Activated T-cell treated with anti-CD3 and anti-CD28 coated beads, Interleukin-2, amount 50 U/mL, for 24 hours (primary cell): ENCODE measurements at places on chromosomes 1 and 21.

GRCh38 chr1:198416296-198416695 is 124.2 kb downstream of the ATP6V1G3 start:
- H3K4me1 ChIP-seq, result no peaks in the 10 kb centered on the region
- H3K27me3 ChIP-seq, result peaks cover 8% of the 10 kb centered on the region
- H3K4me3 ChIP-seq, result no peak overlapping the region
- no peak for DNase-seq

GRCh38 chr1:36847761-36848160 is 186.6 kb downstream of the GRIK3 start:
- peaks cover 23% of the 10 kb centered on the region for H3K27me3 ChIP-seq
- H3K27ac ChIP-seq, result no peak overlapping the region
- no peak for DNase-seq
- H3K4me3 ChIP-seq, result no peak overlapping the region
- H3K36me3 ChIP-seq, result no peaks in the 10 kb centered on the region
- H3K4me1 ChIP-seq, result no peaks in the 10 kb centered on the region

DNA sequence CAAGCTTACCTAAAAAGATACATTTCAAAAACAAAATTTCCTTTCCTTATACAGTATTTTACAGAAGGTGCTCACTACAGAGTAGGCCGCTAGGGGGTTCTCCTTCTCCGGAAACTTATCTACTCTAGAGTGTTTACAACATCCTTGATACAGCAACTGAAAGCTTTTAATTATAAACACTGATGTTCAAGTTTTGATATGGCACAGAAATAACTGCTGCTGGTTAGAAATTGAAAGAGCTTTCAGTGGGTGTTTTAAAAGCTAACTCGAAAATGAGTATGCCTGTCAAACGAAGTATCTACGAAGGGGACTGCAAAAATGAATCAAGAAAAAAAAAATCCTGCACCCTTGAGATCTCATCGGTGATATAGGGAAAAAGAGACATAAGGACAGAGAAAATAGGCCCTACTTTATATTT is 1.0 kb downstream of the YOD1 start:
- no peaks in the 10 kb centered on the region for H3K27me3 ChIP-seq
- no peak for DNase-seq
- peaks cover 65% of the 10 kb centered on the region for H3K36me3 ChIP-seq
- peaks cover 76% of the 10 kb centered on the region for H3K4me1 ChIP-seq
- H3K4me3 ChIP-seq, result peak overlapping the region; percentile 99

GRCh38 chr1:30707412-30708360 is 15.7 kb downstream of the MATN1 start:
- H3K4me1 ChIP-seq, result peaks cover 2% of the 10 kb centered on the region
- no peak overlapping the region for H3K4me3 ChIP-seq
- no peak overlapping the region for H3K27ac ChIP-seq

GRCh38 chr1:168146626-168147025 is 9.9 kb upstream of the GPR161 start:
- H3K27ac ChIP-seq, result no peak overlapping the region
- no peaks in the 10 kb centered on the region for H3K36me3 ChIP-seq
- H3K27me3 ChIP-seq, result no peaks in the 10 kb centered on the region
- H3K4me1 ChIP-seq, result peaks cover 12% of the 10 kb centered on the region
- DNase-seq, result no peak

- H3K27me3 ChIP-seq, result no peaks in the 10 kb centered on the region
- peaks cover 68% of the 10 kb centered on the region for H3K4me1 ChIP-seq
- peaks cover 82% of the 10 kb centered on the region for H3K36me3 ChIP-seq
- peak overlapping the region; percentile 98 for H3K4me3 ChIP-seq
These were observed 11.8 kb downstream of the TPM3 start for GRCh38 chr1:154179946-154180687.

- H3K27ac ChIP-seq, result peak overlapping the region; percentile 97
- H3K27me3 ChIP-seq, result no peaks in the 10 kb centered on the region
- H3K36me3 ChIP-seq, result peaks cover 88% of the 10 kb centered on the region
- DNase-seq, result peak; percentile 35
These were observed 5.2 kb downstream of the ITPKB start for GRCh38 chr1:226733876-226734275.

- peaks cover 13% of the 10 kb centered on the region for H3K36me3 ChIP-seq
- no peak for DNase-seq
- no peaks in the 10 kb centered on the region for H3K27me3 ChIP-seq
- H3K4me1 ChIP-seq, result peaks cover 27% of the 10 kb centered on the region
These were observed 4.5 kb downstream of the LIN9 start for GRCh38 chr1:226304291-226304955.

DNA sequence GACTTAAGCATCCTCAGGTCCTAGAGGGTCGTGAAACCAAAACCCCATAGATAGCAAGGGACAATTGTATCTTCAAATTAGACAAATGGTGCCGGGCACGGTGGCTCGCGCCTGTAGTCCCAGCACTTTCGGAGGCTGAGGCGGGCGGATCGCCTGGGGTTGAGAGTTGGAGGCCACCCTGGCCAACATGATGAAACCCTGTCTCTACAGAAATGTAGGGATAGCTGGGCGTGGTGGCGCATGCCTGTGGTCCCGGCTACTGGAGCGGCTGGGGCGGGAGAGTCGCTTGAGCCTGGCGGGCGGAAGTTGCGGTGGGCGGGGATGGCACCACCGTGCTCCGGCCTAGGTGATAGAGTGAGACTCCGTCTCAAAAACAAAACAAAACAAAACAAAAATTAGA is 780.6 kb downstream of the BRINP3 start:
- no peak overlapping the region for H3K4me3 ChIP-seq
- no peaks in the 10 kb centered on the region for H3K27me3 ChIP-seq
- H3K27ac ChIP-seq, result no peak overlapping the region
- H3K4me1 ChIP-seq, result no peaks in the 10 kb centered on the region
- H3K36me3 ChIP-seq, result no peaks in the 10 kb centered on the region

DNA sequence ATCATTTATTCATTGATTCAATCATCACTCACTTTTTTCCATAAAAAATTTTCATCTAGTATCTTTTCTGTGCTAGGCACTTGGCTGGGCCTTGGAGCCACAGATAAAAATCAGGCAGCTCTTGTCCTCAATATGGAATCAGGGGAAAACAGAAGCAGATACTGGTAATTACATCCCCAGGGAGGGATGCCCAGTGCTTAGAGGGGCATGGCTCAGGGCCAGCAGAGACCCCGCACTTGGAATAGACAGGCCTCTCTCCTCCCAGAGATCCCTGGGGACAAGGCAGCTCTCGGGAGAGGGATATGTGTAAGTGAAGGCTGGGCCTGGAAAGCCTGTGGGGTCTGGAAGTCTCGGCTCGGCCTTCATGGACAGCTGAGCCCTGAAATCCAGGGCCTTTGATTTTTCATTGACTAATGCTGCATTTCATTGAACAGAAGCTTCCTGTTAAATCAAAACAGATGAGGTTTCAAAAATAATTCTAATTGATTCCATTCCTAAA is 180.4 kb downstream of the FOXD2 start:
- DNase-seq, result no peak
- peaks cover 7% of the 10 kb centered on the region for H3K27me3 ChIP-seq
- no peaks in the 10 kb centered on the region for H3K36me3 ChIP-seq

GRCh38 chr1:77051425-77051824 is 167.8 kb downstream of the PIGK start:
- peaks cover 19% of the 10 kb centered on the region for H3K4me1 ChIP-seq
- H3K27ac ChIP-seq, result no peak overlapping the region
- DNase-seq, result no peak

- H3K4me1 ChIP-seq, result no peaks in the 10 kb centered on the region
- H3K27me3 ChIP-seq, result no peaks in the 10 kb centered on the region
- no peaks in the 10 kb centered on the region for H3K36me3 ChIP-seq
- no peak for DNase-seq
- H3K27ac ChIP-seq, result no peak overlapping the region
These were observed 156.2 kb downstream of the FMN2 start for GRCh38 chr1:240247899-240248298.

DNA sequence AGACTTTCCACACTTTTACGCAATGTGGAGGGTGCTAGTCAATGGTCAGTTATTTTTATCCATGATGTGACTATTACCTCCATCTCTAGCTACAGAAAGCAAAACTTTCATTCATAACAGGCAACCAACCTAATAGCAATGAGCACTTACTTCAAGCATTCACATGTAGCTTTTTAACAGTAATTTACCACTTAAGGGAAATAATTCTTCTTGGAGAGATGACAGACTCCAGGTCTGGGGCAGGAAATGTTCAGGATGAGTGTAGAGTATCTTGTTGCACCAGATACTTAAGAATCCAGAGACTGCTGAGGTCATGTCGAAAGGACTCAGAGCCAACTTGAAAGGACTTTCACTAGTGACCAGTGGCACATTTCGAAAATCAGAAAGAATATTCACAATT is 347.6 kb downstream of the CHRM3 start:
- peaks cover 11% of the 10 kb centered on the region for H3K4me1 ChIP-seq
- H3K36me3 ChIP-seq, result no peaks in the 10 kb centered on the region
- DNase-seq, result no peak
- H3K27me3 ChIP-seq, result no peaks in the 10 kb centered on the region

DNA sequence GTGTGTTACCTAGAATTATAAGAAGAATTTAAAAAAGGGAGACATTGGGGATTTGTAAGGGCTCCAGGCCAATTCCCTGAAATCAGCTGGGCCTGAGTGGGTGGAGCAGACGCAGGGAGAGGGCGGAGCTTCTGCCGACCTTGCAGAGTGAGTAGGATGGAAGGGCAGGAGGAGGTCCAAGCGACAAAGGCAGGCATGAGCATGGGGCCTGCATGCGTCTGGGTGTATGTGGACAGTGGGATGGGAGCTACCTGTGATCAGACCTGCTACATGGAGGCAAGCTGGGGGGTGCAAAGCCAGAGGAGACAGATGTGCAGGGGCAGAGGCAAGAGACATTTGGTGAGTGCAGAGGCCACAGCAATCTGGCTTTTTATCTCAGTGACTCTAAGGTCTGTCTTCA is 105.3 kb upstream of the OLIG2 start:
- H3K4me1 ChIP-seq, result peaks cover 13% of the 10 kb centered on the region
- H3K4me3 ChIP-seq, result no peak overlapping the region
- H3K36me3 ChIP-seq, result peaks cover 6% of the 10 kb centered on the region
- no peak overlapping the region for H3K27ac ChIP-seq

- H3K27ac ChIP-seq, result no peak overlapping the region
- H3K4me1 ChIP-seq, result peaks cover 10% of the 10 kb centered on the region
- no peak overlapping the region for H3K4me3 ChIP-seq
- peaks cover 25% of the 10 kb centered on the region for H3K27me3 ChIP-seq
- no peak for DNase-seq
- no peaks in the 10 kb centered on the region for H3K36me3 ChIP-seq
These were observed 18.6 kb upstream of the LRIF1 start for GRCh38 chr1:110982320-110982719.
